ENCODE measurements at places on chromosomes 12 and 14. TPM values are rescaled to one million over a fixed set of nuclear protein-coding genes. Genes with fewer than 3 reads are reported as not detected.

CNIH1 gene
- 113 TPM for total RNA-seq

TCL1A gene
- total RNA-seq: not detected

SDSL gene
- total RNA-seq: 0.46 TPM

AICDA gene
- not detected for total RNA-seq

CLEC6A gene
- total RNA-seq: not detected

SLC10A1 gene
- total RNA-seq: not detected

KRT81 gene
- not detected for total RNA-seq

TSPAN9 gene
- 0.18 TPM for total RNA-seq

OR6C4 gene
- total RNA-seq: not detected

DNA sequence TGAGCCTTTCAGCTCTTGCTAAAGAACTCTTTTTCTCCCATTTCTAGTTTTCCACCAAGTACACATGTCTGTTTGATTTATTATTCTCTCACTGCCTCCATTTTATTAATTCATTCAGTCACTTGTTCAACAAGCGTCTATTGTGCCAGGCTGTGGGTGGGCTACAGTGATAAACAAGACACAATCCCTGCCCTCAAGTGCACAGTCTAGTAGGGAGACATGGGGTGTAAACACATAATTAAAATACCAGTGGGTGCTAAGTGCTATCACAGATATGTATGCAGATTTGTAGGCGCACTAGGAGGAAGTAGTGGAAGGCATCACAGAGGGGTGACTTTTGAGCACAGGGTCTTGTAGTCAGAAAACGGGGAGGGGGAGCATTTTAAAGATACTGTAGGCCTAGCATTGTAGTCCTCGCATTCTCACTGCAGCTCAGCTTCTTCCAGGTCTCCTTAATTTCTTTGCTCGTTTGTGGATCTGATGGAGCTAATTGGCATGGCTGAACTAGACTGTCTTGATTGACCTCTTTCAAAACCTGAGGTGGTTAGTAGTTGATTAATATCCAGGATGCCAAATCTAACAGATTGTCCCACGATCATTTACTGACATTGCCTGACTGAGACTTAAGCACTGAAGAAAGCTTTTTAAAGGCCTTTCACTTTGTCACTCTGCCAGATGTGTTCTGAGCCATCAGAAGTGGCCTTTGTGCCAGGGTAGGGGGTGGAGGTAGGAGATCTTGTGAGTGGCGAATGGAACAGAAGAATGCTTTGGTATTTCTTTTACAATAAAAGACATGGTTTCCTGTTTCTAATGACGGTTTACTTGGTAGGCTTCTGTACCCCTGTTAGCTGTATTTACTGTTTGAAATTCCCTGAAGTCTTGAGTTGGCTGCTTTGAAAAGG is 116.9 kb downstream of the DIP2B start:
- DNase-seq: no peak

DNA sequence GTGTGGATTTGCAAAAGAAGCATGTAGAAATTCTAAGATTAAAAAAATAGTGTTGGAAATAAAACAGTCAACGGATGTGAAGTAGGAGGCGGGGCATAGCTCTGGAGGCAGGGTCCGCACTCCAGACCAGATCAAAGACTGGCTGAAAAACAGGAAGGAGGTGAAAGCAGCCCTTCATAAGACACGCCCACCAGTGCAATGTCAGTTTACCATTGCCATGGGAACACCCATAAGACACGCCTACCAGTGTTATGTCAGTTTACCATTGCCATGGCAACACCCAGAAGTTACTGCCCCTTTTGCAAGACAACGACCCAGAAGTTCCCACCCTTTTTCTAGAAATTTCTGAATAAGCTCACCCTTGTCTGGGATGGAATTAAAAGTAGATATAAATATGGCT is 87.1 kb downstream of the FZD10 start:
- no peak for DNase-seq

DNA sequence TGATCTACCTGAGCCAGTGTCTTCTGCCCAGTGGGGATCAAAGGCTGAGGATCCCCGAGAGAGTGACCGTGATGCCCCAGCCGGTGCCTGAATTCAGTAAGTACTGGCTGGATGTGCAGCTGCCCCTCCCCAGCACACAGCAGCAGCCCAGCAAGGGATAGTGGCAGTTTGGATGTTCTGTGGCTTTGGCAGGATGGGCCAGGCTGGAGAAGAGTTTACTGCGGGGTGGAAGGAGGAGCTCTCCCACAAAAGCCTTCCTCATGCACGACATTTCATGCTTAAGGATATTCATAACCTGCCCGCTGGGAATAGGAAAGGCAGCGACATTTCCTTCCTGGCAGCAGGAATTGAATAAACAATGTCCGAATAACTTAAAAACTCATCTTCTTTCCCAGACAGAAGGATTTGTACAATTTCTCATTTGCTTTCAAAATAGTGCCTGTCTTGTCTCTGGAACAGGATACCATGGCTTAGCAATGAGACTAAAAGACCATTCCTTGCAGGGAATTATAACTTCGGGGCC is 135.6 kb upstream of the PRMT8 start:
- DNase-seq: no peak

DNA sequence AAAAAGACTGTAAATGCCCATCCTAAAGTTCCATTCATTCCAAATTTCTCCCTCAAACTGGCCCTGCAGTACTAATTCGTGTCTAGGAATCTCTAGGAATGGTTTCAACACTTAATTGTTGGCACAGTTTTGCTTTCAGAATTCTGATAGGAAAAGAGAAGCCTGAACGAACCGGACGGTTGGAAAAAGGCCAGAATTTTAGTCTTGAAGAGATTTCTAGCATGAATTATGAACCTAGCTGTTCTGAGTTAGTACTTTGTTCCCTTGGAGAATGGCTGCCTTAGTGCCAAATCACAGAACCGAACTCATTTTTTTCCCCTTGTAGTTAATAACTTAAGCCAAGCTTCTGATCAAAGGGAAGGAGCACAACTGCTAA is 262.6 kb downstream of the ADAMTS20 start:
- DNase-seq: no peak

DNA sequence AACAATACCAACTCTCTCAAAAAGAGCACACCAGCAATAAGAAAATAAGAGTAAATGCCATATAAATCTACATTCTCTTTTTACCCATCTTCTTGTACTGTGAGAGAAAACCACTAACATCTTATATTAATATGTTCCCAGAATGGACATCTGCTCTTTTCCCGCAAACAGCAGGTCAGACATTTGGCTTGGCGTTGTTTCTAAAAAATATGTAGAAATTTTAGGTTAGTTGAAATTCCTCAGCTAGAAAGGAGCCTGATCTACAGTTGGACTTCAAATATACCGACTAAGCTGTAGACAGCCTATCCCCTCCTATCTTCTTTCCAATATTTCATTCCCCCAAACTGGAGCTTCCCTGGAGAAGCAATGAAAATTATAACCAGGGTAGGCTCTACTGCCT is 88.7 kb downstream of the PPP2R5E start:
- DNase-seq: no peak

GRCh38 chr14:76329951-76330350 is 46.0 kb upstream of the ESRRB start:
- DNase-seq: no peak

GRCh38 chr12:131348646-131349045 is 362.2 kb upstream of the SFSWAP start:
- no peak for DNase-seq

GRCh38 chr14:49982501-49982951 is 89.6 kb downstream of the ARF6 start:
- no peak for DNase-seq

- DNase-seq: no peak
Observed at GRCh38 chr12:106841510-106842302, 67.2 kb downstream of the RIC8B start.

DNA sequence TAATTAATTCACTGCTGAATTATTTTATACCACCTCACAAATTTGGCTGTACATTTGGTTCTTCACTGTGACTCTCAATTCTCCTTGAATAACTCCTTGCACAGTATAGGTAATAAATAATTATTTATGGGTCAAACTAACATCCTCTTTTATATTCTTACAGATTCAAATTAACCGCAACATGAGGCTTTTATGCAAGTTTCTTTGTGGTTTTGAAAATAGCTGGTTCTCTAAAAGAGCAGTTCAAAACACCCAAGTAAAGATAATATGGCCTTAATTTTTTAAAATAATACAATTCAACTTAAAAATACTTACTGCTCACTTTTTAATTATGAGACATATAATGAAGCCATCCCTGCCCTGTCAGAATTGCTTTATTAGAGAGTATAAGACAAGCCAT is 12.9 kb upstream of the TRIM9 start:
- no peak for DNase-seq

DNA sequence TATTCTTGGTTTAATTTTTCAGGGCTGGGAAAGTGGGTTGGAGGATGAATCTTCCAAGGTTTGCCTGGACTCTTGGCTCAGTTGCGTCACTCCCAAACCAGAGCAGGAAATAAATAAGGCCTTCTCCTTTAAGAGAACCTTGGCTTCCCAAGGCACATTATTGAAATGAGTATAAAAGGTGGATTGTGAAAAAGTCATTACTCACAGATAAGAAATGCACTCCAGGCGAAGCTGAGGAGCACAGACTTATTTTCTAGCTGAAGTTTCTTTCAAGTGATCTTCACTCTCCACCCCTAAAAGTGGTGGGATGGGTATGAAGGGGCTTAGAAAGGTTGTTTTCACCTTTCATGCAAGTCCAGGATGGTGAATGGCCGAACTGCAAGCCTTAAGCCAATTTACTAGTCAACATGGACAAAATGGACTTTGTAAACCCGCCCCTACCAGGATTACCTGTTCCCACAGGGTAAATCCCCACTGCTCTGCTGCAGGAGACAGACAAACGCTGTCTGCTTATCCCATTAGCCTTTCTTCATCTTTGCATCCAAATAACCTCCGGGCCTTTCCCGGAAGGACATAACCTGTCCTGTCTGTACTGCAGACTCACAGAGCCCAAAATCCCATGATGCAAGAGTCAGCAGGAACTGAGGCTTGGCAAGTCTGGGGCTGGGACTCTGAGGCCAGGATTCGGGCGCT is 207.6 kb downstream of the BCL11B start:
- DNase-seq: no peak

DNA sequence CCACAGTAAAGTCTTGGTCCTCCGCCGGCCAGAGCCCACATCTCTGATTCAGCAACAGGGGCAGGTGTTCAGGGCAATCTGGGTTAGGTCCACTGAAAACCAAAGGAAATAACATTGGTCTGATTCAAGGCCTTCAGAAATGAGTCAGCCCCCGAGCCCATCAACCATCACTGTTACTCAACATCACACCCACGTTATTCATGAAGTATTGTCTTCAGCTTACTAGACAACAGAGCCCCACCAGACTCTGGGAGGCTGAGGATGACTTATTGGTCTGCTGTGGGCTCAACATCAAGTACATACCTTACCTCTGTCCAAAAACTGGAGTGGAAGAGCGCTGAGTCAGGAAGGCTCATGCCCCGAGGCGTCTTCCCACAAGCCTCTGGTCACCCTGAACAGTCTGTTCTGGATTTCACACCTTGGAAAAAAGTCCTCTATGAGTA is 97.5 kb downstream of the ZFP36L1 start:
- DNase-seq: no peak

DNA sequence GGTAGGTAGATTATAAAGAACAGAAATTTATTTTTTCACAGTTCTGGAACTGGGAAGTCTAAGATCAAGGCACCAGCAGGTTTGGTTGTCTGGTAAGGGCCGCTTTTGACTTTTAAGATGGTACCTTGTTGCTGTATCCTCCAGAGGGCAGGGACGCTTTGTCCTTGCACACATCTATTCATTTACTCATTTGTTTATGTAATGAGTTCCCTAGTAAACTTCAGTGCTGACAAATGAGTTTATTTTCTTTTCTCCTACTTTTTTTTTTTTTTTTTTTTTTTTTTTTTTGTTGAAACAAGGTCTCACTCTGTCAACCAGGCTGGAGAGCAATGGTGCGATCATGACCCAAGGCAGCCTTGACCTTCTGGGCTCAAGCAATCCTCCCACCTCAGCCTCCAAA is 195.7 kb downstream of the FBXL14 start:
- DNase-seq: no peak

GRCh38 chr14:48614003-48614402 is 938.6 kb upstream of the MDGA2 start:
- DNase-seq: no peak

GRCh38 chr14:103189481-103190470 is 66.5 kb downstream of the TNFAIP2 start:
- no peak for DNase-seq

GRCh38 chr12:103677905-103678304 is 90.8 kb downstream of the STAB2 start:
- no peak for DNase-seq

GRCh38 chr12:6699259-6699988 is 1.2 kb downstream of the PIANP start:
- DNase-seq: no peak

DNA sequence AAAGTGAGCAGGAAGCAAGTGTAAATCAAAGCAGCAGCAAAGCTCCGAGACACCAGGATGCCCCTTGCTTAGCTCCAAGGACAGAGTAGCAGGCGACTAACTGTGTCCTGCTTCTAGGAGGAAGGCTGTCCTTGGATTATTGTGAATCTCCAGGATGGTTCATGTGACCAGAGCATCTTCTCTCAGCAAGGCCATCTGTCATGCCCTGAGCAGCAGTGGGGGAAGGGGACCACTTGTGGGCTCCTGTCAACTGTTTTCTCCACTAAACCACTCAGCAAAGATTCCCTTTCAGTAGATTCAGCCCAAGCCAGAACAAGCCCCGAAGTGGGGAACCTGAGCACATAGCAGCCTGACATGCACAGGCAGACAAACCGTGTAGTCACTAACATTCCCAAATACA is 19.4 kb downstream of the MAP3K9 start:
- DNase-seq: no peak

DNA sequence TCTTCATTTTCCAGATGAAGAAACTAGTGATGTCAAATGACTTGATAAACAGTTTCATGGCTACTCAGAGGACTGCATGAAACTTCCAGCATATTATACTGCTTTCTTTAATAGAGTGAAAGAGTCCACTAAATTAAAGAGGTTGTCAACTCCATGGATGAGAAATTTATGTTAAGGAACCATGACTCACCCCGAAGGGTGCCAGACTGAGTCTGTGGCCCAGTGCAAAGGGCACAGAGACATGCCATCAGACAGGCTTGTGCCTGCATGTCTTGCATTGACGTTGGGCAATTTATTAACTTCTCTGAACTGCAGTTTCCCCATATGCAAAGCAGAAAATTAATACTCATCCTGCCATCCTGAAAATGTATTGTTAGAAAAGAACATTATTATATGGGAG is 382.4 kb downstream of the APAF1 start:
- no peak for DNase-seq

- DNase-seq: no peak
Observed at GRCh38 chr14:69708586-69709560, 58.1 kb upstream of the SRSF5 start.

DNA sequence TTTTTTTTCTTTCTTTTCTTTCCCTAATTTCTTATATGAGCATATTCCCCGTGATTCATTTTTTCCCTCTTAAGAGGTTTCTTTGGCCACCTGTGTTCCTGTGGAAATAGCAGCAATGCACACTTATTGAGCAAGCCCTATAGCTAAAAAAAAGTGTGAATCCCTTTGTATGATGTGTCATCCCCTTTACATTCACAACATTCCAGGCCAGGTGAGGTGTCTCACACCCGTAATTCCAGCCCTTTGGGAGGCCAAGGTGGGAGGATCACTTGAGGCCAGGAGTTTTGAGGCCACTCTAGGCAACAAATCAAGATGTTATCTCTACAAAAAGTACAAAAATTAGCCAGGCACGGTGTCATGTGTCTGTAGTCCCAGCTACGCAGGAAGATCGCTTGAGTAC is 700.4 kb upstream of the TBX3 start:
- no peak for DNase-seq

GRCh38 chr12:14902465-14902864 is 16.8 kb upstream of the MGP start:
- DNase-seq: no peak

Data from activated T-helper 2 cell treated with anti-CD3 and anti-CD28 coated beads, Interferon-gamma antibody, Interleukin-2, Interleukin-4, amounts not matched to agents 10 μg/mL and 5 μg/mL and 100 μg/mL, durations not matched to agents 14 hours and 24 hours and 36 hours (primary cell).